Cerebellar nuclear complex (tissue), 1 donor: ENCODE measurements at places on chromosomes 1 and 21.
A peak's percentile ranks its signal among the peaks of the same experiment; 100 is the strongest.

- DNase-seq: no peak
Measured at GRCh38 chr1:9292361-9293240, at the start of gene SPSB1. Gene SPSB1 (plus strand): TSS chr1:9292894. CDS start chr1:9355892, 62,998 bp downstream.

GRCh38 chr1:160837558-160838205, 25.0 kb downstream of the CD244 start:
- DNase-seq: no peak

DNA sequence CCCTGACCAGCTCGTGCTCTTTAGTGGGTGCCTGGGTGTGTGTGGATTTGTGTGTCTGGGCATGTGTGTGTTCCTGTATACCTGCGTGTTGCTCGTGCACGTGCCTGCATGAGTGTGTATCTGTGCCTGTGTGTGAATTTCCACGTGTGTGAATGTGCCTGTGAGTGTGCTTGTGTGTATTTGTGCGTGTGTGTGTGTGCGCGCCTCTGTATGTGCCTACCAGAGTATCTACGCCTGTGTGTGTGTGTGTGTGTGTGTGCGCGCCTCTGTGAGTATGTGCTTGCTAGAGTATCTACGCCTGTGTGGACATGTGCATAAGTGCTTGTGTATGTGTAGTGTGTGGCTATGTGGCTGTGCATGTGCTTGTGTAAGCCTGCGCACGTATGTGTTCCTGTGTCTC, 691 bp upstream of the SELENBP1 start:
- DNase-seq: no peak

DNA sequence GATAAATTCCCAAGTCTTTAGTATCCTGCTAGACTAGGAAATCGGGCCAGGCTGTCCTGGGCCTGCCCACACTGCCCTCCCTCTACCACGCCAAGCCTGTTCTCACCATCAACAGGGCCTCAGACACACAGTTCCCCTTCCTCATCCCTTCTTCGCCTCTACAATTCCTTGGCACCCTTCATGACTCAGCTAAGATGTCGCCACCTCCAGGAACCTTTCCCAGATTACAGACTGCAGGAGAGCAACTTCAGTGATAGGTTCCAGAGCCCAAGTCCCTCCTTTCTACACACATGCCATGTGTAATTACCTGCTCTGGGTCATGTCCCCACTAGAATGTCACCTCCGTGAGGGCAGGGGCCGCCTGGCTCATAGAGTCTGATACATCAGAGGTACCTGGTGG, 3.3 kb downstream of the RIMS3 start:
- no peak for DNase-seq

GRCh38 chr1:9825093-9826074, 1.6 kb upstream of the CLSTN1 start:
- peak; percentile 54 for DNase-seq

DNA sequence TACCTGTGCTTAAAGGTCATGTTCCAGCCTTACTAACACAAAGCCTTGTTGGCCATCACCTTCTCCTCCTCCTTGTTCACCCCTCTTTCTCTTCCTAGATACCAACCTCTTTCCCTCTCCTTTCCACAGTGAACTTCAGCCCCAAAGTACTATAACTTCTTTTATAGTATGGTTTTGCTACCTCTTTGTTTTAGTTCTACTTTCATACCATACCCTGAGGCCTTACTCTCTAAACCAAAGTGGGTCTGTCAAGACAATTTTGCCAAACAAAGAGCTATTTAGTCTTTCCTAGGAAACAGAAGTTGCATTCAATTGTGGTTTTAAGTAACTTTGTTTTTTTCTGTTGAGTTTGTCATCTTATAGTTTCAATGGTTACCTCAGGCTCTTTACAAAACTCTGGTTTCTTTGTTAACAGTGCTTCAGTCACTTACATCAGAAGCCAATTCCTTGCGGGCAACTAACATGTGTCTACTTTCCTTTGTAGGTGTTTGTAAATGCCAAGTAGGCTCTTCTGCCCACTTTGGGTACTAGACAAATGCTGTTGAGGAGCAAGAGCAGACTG, 623.9 kb upstream of the PKN2 start:
- no peak for DNase-seq

DNA sequence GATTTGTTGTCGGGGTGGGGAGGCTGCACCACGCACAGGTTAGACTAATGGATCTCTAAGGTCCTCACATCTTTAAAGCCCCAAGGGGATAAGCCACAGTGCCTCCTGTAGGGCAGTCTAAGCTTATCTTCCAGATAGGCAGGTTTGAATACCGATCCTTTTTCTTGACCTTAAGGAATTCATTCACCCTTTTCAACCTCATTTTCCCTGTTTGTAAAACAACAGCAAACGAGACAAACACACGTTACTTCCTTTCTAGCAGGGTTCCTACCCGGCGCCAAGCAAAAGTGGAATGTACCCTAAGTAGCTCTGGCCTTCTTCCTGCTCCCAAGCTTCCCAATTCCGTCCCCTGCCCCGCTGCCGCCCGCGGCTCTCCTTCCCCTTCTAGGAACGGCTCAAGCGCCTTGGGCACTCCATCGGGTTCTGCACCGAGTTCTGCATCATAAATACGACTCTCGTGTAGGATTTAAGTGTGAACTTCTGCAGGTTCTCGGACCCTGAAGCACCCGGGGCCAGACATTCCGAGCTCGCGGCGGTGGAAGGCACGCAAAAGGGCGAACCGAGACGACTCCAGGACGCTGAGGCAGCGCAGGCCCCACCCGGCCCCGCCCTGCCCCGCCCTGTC, 548 bp upstream of the CDC20 start:
- DNase-seq: no peak

DNA sequence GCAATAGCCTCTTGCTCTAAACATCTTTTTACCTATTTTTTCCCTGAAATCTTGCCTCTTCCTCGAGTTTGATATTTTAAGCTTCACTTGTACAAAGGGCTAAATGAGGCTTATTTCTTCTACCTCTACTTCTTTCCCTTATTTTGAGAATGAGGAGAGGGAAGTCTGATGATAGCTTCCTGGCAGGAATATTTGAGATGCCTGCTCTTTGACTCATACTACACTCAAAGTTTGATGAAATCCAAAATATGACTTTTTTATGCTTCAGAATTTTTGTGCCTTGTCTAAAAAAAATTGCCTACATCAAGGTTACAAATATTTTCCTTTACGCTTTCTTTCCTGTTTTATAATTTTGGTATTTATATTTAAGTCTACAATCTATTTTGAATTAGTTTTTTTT, 624.4 kb upstream of the PLXNA2 start:
- no peak for DNase-seq

GRCh38 chr21:41745026-41745820, 21.6 kb downstream of the RIPK4 start:
- DNase-seq: no peak

GRCh38 chr1:116491700-116492357, 79.0 kb downstream of the CD58 start:
- no peak for DNase-seq

DNA sequence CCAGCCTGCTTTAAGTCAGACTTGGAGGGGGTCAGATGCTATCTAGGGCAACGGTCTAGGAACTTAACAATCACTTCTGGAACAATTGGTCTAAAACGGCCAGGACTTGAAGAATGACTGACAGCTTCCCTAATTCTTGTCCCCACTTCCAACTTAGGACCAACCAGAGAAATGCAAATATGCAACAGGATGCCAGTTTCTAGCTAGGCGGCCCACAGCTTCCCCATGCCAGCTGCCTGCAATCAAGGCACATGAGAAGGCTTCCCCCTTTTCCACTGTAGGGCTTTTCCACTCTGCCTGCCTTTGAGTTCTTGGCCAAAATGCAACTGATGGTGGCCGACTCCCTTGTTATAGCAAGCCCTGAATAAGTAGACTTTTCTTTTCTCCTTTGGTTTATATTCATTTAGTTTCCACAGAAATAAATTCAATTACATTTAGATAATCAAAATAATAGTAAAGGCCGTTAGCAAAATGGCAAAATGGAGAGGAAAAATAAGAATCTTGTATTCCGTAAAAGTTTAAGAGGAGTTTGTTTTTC, 80.9 kb downstream of the BACH1 start:
- DNase-seq: no peak

GRCh38 chr1:17563494-17564281, 24.2 kb downstream of the ARHGEF10L start:
- DNase-seq: no peak

- DNase-seq: no peak
Measured at GRCh38 chr1:16971341-16972188, 8.9 kb downstream of the MFAP2 start.

GRCh38 chr1:150881331-150882070, 5.1 kb upstream of the ARNT start:
- DNase-seq: no peak

- DNase-seq: peak; percentile 74
Measured at GRCh38 chr1:95171270-95172245, 54.4 kb downstream of the TLCD4 start.

DNA sequence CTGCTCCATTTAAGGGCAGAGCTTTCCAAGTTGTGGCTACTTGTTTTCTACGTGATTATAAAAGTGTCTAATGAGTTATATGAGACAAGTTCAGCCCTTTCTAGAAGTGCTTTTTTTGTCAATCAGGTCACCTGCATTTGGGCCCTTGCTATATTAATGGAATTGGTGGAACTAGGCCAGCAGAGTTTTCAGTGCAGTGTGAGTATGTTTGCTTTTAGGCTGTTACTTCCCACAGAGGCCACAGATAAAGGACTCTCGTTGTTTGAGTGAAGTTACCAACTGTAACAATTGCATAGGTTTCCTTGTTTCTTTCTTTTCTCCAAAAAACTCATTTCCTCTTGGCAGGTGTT, 10.9 kb downstream of the SMAP2 start:
- no peak for DNase-seq

DNA sequence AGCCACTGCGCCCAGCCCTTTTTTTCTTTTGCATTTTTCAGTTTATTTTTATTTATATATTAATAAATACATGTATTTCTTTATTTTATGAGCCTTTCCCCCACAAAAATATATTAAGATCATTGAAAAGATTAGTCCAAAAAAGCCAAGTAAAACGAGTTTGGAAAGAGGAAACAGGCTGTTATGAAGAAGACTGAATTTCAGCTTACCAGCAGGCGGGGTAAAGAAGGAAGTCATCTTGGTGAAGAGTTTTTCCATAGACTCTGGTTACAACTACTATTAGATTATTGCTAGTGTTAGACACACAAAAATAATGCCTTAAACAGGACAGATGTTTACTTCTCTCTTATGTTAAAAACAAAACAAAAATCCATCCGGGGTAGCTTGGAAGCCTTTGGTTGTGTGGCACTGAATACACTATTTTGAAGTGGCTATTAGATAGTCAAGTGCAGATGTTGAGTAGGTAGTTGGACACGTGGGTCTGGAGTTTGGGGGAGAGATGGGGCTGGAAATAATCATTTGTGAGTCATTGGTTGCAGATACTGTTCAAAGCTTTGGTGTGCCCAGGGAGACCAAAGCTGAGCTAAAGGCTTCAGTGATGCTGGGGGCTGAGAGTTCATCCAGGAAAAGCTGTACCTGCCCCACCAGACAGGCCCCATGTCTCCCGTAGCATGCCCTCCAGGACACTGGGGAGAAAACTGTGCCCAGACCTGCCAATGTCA, 8.7 kb upstream of the LRRC71 start:
- DNase-seq: no peak

DNA sequence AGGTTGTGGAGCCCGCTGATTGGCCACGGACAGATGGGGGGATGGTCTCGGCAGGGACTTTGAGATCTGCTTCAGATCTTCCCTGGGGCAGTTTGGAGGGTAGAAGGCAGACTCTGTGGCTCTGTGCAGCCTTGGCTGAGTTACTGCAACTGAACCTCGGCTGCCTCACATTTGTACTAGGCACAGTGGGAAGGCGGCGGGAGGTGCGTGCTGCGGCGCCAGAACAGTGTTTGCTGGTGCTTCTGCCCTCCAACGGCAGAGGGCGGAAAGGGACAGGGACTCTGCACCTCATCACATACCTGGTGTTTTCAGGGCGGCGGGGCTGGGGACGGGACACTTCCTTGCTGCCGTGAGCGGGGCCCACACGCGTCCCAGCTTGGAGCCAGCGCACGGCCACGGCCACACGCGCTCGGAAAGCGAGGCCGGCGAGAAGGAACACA, 26.2 kb downstream of the SLC66A1 start:
- no peak for DNase-seq

DNA sequence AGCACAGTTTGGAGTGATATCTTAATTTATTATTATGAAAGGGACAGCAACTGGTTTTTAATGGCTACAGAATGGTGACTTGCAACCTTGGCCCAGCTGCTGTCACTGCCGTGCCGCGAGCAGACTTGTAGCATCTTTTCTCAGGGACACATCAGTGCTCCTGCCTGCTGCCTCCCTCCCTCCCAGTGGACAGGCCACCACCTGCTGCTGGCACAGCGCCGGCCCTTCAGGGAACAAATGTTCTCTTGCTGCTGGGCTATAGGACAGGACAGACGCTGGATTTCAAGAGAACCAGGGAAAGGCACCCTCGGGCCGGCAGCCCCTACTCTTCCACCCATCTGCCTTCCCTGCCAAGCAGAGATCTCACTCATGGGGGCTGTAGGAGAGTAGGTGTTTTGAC, 413.8 kb upstream of the NFIA start:
- no peak for DNase-seq

GRCh38 chr1:37410105-37410504, 64.3 kb upstream of the ZC3H12A start:
- DNase-seq: no peak

- no peak for DNase-seq
Measured at GRCh38 chr1:1179983-1180861, 6.5 kb downstream of the TTLL10 start.

DNA sequence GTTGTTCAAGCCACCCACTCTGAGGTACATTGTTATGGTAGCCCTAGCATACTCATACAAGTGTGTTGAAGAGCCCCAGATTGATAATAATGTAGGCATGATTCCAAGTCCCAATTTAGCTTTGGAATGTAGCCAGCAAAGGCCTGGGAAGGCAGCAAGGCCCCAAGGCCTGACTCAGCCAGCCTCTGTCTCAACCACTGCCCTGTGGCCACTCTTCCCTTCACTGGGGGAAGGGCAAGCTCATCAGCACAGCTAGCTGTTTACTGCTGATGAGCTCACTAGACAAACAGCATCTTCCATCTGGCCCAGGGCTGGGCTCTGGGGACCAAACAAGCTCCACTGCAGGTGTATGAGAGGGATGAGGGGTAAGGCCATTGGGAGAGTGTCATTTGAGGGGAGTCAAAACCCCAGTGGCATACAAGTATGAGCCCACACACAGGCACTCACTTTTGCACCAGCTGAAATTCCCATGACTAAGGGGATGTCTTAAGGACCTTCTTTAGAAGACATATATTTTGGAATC, 2.2 kb upstream of the IRF6 start:
- no peak for DNase-seq

- DNase-seq: no peak
Measured at GRCh38 chr21:43797415-43797814, 8.0 kb downstream of the RRP1 start.

DNA sequence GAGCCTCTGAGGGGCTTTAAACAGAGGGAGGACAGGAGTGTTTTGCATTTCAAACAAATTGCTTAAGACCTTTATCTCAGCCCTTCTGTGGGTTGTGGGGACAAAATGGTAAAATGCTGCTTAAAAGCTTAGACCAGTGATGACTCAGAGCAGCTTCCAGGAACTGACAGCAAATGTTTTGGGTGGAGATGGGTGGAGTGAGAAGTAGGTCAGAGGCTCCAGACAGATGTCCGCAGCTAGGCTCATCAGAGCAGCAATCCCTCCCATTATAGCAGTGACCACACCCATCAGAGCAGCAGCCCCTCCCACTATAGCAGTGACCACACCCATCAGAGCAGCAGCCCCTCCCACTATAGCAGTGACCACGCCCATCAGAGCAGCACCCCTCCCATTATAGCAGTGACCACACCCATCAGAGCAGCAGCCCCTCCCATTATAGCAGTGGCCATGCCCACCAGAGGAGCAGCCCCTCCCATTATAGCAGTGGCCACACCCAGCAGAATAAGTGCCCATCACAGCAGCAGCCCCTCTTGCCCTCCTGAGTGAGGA, 532.2 kb downstream of the MATN1 start:
- no peak for DNase-seq
